ENCODE measurements at places on chromosomes 5 and 9. TPM values are rescaled to one million over a fixed set of nuclear protein-coding genes. Genes with fewer than 3 reads are reported as not detected.

- no peak overlapping the region for H3K27ac ChIP-seq
- no peaks in the 10 kb centered on the region for H3K36me3 ChIP-seq
- peaks cover 3% of the 10 kb centered on the region for H3K27me3 ChIP-seq
Observed at GRCh38 chr5:155211764-155212163, 198.2 kb downstream of the KIF4B start.

GRCh38 chr9:91197232-91198181, 164.2 kb downstream of the AUH start:
- H3K4me1 ChIP-seq: peaks cover 42% of the 10 kb centered on the region
- DNase-seq: no peak
- H3K4me3 ChIP-seq: no peak overlapping the region
- no peaks in the 10 kb centered on the region for H3K27me3 ChIP-seq
- no peak overlapping the region for H3K27ac ChIP-seq

GRCh38 chr9:93218161-93218560, 34.2 kb downstream of the WNK2 start:
- no peak overlapping the region for H3K4me3 ChIP-seq
- no peaks in the 10 kb centered on the region for H3K36me3 ChIP-seq
- no peaks in the 10 kb centered on the region for H3K4me1 ChIP-seq
- no peak for DNase-seq

GRCh38 chr9:29976981-29977380, 2403.7 kb upstream of the C9orf72 start:
- no peak overlapping the region for H3K4me3 ChIP-seq
- no peak overlapping the region for H3K27ac ChIP-seq
- DNase-seq: no peak
- no peaks in the 10 kb centered on the region for H3K36me3 ChIP-seq

Gene SMIM27
- 15.9 TPM for total RNA-seq

Gene FBXL17
- total RNA-seq: 3.6 TPM

- H3K4me1 ChIP-seq: no peaks in the 10 kb centered on the region
- H3K36me3 ChIP-seq: no peaks in the 10 kb centered on the region
- no peak overlapping the region for H3K27ac ChIP-seq
- H3K27me3 ChIP-seq: no peaks in the 10 kb centered on the region
- DNase-seq: no peak
Observed at GRCh38 chr9:100465274-100465673, 7.7 kb upstream of the TMEFF1 start.

Gene RLN1
- 0.91 TPM for total RNA-seq

- no peak overlapping the region for H3K27ac ChIP-seq
- peaks cover 54% of the 10 kb centered on the region for H3K27me3 ChIP-seq
- no peak for DNase-seq
- H3K36me3 ChIP-seq: no peaks in the 10 kb centered on the region
- peaks cover 22% of the 10 kb centered on the region for H3K4me1 ChIP-seq
Observed at GRCh38 chr5:95734906-95735305, 3.8 kb downstream of the RHOBTB3 start.

DNA sequence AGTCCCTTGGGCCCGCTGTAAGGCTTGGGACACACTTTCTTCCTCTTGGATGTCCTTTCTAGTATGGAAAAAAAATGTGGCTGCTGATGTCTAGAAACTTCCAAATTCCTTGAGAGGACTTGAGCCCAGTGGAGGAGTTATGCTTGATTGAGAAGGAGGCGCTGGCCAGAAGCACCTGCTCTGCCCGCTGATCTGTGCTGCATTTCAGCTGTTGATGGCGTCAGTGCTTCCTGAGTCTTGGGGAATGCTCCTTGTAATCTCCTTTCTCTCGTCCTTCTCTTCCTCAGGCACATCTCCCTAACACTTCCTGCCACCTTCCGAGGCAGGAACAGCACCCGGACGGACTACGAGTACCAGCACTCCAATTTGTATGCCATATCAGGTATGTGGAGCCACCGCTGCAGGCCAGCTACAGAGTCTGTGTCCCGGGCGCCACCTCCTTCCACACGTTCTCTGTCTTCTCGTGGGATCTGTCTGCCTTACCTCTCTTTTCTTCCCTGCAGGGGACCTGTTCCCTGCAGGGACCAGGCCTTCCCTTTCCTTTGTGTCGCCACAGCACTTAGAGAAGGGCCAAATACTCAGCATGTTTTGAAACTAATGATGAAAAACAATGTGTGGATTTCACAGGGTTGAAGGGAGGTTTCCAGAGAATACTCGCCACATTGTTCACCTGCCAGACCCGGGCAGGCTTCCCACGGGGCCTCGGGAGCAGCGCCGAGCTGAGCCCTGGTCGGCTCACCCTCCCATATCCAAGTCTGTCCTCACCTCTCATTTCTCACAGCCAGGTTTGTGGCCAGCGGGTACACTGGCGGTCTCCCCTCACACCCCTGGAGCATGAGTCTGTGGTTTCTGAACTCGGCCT, 95.2 kb downstream of the MVB12B start:
- no peak overlapping the region for H3K4me3 ChIP-seq
- no peaks in the 10 kb centered on the region for H3K27me3 ChIP-seq
- H3K27ac ChIP-seq: no peak overlapping the region
- H3K36me3 ChIP-seq: peaks cover 8% of the 10 kb centered on the region
- peaks cover 31% of the 10 kb centered on the region for H3K4me1 ChIP-seq

GRCh38 chr5:169064093-169064492, 236.8 kb downstream of the SLIT3 start:
- H3K36me3 ChIP-seq: no peaks in the 10 kb centered on the region
- no peak for DNase-seq
- no peak overlapping the region for H3K27ac ChIP-seq
- no peak overlapping the region for H3K4me3 ChIP-seq
- peaks cover 17% of the 10 kb centered on the region for H3K27me3 ChIP-seq
- no peaks in the 10 kb centered on the region for H3K4me1 ChIP-seq

Gene GABRA6
- not detected for total RNA-seq

DNA sequence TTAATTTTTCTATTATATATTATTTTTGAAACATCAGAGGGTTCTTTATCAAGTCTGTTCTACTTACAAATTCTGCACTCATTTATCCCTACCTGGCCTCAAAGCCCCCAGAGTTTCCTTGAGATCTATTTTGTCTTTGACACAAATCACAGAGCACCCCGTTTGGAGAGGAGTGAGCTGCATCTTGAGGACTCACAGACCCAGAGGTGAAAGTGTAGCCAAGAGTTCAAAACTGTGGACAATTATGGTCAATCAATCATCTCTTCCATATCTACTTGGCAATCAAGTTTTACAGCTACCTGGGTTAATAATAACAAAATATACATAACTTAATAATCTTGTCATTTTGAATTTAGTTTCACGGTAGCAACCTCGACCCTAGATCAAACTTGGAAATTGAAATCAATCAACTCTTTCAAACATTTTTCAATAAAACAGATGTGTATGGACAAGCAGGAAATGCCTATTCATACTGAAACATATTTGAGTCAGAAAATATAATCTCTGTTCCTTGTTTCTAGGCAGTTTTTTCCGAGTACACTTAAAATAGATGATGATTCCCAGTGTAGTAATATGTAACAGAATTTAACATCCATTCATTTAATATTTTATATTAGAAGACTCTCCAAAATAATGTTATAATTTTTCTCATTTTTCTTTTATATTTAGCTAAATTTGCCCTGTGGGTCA, 13.7 kb upstream of the SYK start:
- peaks cover 25% of the 10 kb centered on the region for H3K27me3 ChIP-seq
- H3K4me3 ChIP-seq: no peak overlapping the region
- H3K36me3 ChIP-seq: peaks cover 5% of the 10 kb centered on the region
- no peak overlapping the region for H3K27ac ChIP-seq
- H3K4me1 ChIP-seq: no peaks in the 10 kb centered on the region
- DNase-seq: no peak

DNA sequence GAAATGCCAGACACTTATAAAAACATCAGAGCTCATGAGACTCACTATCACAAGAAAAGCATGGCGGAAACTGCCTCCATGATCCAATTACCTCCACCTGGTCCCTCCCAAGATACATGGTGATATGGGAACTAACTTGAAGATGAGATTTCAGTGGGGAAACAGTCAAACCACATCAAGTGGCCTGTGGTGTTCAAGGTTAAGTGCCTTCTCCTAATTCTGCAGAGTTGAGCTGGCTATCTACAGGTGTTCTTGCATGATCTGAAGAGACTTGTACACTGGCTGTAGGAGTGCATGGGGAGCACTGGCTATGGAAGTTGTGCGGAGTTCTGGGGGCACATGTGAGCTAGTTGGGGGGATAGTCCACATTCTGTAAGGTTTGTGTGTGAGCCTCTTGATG, 34.0 kb upstream of the CKS2 start:
- DNase-seq: no peak
- H3K4me1 ChIP-seq: peaks cover 30% of the 10 kb centered on the region
- peaks cover 7% of the 10 kb centered on the region for H3K27me3 ChIP-seq
- H3K36me3 ChIP-seq: peaks cover 17% of the 10 kb centered on the region
- H3K27ac ChIP-seq: no peak overlapping the region
- no peak overlapping the region for H3K4me3 ChIP-seq

- no peaks in the 10 kb centered on the region for H3K36me3 ChIP-seq
- peaks cover 26% of the 10 kb centered on the region for H3K27me3 ChIP-seq
- peaks cover 24% of the 10 kb centered on the region for H3K4me1 ChIP-seq
- H3K27ac ChIP-seq: no peak overlapping the region
- DNase-seq: no peak
Observed at GRCh38 chr5:77376609-77377300, 115.4 kb downstream of the WDR41 start.

DNA sequence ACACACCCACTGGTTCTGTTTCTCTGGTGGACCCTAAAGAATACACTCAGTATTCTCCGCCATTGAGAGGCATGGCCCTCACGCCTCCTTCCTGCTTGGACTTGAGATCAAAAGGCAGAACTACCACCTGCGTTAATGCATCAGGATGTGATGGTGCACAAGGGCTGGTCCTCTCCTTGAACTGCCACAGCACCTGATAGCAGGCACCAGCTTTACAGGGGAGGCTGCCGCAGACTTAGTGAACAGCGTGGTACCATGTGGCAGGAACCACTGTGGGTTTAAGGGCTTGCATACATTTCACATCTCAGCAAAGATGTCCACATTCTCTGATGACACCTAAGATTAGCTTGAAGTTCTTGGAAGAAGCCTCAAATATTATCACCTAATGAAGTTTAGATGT, 208.7 kb downstream of the GADD45G start:
- no peak overlapping the region for H3K27ac ChIP-seq
- DNase-seq: no peak
- H3K4me3 ChIP-seq: no peak overlapping the region
- H3K4me1 ChIP-seq: peaks cover 31% of the 10 kb centered on the region

DNA sequence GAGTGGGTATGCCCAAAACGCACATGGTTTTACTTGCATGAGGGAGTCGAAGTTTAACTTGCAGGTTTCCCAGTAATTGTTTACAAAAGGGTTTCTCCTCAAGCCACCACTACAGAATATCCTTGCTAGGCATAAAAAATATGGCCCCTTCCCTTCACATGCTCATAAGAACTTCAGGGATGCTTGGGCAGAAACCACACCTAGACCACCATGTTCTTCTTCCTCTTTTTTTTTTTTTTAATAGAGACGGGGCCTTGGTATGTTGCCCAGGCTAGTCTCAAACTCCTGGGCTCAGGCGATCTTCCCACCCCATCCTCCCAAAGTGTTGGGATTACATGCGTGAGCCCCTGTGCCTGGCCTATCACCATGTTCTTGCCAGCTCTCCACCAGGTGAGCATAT, 18.6 kb upstream of the PLIN2 start:
- no peak overlapping the region for H3K4me3 ChIP-seq
- no peaks in the 10 kb centered on the region for H3K27me3 ChIP-seq
- no peak overlapping the region for H3K27ac ChIP-seq
- no peak for DNase-seq
- H3K36me3 ChIP-seq: no peaks in the 10 kb centered on the region
- H3K4me1 ChIP-seq: no peaks in the 10 kb centered on the region

- H3K36me3 ChIP-seq: no peaks in the 10 kb centered on the region
- peaks cover 14% of the 10 kb centered on the region for H3K4me1 ChIP-seq
- H3K4me3 ChIP-seq: no peak overlapping the region
- peaks cover 8% of the 10 kb centered on the region for H3K27me3 ChIP-seq
- DNase-seq: no peak
Observed at GRCh38 chr5:132270706-132271105, 13.2 kb downstream of the PDLIM4 start.

Gene CATSPER3
- 0.46 TPM for total RNA-seq

Gene NOXA1
- 0.76 TPM for total RNA-seq

All from activated naive CD8-positive, alpha-beta T cell treated with anti-CD3 and anti-CD28 coated beads for 36 hours (primary cell).